Fibroblast of skin of right quadriceps (primary cell): ENCODE measurements at places on chromosomes 11 and 22.
A peak's percentile ranks its signal among the peaks of the same experiment; 100 is the strongest.

- DNase-seq, result no peak
These were observed 119.9 kb downstream of the FEZ1 start for GRCh38 chr11:125376117-125376516.

- no peak for DNase-seq
These were observed 16.5 kb downstream of the SLC22A12 start for GRCh38 chr11:64607381-64607985.

GRCh38 chr11:2968341-2968900 is 23.7 kb downstream of the NAP1L4 start:
- DNase-seq, result no peak

DNA sequence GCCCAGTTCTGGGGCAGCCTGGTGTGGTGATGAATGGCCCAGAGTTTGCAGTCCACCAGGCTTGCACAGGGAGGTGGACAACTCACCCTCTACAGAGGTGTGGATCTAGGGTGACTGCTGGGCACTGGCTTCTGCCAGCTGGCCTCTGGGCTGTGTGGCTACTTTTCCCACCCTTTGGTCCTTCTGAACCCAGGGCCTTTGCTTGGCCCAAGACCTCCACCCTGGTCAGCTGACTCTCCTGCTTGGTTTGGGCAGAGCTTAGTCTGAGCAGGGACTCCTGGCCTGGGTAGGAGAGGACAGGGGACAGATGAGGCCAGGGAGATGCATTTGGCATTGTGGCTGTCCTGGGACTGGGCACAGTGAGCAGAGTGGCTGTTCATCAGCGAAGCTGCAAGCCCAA is 83.0 kb upstream of the SHANK2 start:
- DNase-seq, result no peak

DNA sequence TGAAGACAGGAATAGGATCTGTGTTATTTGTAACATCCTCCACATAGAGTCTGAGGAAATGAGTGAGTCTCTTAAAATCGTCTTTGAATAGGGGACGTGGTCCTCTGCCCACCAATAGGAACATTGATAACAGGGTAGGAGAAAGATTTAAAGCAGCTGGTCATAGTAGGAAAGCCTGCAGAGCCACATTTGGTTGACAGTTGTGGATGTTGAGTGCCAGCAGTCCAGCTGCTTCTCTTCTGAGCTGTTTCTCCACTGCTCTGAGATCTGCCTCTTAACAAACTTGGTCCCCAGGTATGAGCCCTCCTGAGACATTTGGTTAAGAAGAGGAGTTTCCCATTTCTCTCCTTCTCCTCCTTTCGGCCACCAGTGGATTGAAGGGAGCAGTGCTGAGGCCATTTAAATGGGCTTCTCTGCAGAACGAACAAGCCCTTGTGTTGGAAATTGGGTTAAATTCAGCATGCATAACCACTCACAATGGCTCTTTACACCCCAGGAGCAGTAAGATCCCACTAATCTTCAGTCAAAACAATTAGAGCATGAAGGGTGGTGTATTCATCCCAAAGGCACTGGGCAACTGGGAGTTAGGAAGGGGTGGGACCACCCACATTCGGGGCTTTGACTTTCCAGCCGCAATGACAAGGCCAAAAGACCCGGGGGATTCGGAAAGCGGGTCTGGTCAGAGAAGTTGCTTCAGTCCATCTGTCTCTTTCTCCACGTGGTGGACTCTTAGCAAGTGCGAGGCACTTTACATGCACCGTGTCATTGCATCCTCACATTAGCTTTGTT is 32.3 kb downstream of the MIAT start:
- no peak for DNase-seq

DNA sequence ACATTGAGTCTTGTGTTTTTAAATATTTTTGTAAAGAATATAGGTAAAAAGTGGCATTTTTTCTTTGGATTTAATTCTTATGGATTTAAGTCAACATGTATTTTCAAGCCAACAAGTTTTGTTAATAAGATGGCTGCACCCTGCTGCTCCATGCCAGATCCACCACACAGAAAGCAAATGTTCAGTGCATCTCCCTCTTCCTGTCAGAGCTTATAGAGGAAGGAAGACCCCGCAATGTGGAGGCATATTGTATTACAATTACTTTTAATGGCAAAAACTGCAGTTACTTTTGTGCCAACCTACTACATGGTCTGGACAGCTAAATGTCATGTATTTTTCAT is 333 bp upstream of the CD3E start:
- no peak for DNase-seq

DNA sequence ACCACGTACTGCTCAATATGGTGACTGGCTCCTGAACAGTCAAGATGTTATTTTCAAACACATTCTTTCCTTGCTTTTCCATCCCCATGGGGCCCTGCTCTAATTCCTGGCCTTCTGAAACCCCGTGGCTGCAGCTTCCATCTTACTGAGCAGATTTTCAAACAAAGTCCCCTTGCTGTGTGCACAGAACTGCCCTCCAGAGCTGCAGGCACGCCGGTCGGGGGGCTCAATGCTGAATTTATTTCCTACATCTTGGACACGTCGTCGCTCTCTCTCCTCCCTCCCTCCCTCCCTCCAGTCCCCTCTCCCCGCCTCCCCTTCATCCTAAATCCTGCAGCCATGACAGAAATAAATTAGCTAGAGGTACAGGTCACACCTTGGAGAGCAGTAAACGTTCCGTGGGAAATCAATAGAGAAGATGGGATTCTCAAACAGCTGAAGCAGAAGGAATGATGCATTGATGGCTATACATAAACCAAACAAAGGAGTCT is 243.1 kb upstream of the BLID start:
- no peak for DNase-seq

DNA sequence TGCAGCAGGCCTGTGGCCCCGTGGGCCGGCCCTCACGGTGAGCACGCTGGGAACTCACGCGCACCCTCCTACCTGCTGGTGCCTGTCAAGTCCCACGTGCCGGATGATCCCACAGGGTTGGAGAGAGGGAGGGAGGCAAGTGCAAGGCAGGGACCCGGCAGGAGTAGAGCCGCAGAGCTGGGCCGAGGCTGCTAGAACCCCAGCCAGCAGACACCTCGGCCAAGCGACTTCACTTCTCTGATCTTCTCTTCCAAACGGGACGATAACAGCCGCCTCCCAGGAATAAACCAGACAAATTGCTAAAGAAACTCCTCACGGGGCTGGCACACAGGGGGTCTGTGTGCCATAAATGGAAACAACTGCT is 1232.8 kb downstream of the TBC1D22A start:
- no peak for DNase-seq

DNA sequence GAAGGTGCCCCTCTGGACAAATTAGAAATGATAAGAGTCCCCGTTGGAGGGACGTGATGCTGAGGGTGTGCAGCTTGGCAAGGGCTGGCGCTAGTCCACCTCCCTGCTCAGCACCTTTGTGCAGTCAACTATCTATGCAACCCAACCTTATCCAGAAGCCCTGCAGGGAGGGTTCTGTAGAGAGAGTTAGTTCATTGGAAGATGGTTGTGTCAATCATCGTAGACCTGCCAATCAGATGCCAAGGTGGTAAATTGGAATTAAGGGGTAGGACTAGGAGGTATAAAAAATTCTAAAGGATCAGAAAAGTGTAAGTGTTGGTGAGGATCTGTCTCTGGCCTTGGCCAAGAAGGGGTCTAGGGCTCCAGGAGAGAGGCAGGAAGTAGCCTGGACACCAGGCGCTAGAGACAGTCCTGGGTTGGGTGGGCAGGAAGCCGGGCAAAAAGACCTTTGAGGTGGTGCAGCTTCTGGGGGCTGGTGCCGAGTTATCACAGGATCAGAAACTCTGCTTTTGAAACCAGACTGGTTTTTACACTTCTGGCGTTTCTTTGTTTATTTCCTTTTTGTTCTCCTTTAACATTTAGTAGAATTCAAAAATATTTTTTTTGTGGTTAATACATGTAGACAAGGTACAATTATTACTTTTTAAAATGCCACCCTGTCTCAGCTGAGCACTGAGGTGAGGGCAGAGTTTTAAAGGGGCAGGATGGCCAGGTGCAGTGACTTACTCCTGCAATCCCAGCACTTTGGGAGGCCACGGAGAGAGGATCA is 1.6 kb downstream of the C1QTNF6 start:
- peak; percentile 86 for DNase-seq

- no peak for DNase-seq
These were observed 36.0 kb upstream of the YPEL1 start for GRCh38 chr22:21771631-21771976.

DNA sequence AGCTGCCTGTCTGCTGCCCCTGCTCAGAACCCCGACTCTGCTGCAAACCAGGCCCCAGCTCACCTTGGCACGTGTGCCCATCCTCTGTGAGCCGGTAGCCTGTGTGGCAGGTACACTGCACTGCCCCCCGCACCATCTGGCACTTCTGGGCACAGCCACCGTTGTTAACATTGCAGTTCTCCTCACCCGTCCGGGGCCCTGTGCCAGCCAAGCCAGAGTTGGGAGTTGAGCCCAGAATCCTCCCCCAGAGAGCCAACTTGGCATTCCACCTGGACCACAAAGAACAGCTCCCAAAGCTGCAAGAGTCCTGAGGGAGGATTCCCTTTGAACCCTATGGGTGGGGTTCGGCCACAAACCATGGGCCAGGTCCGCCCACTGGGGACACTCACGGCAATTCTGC is 22.5 kb downstream of the LRP4 start:
- no peak for DNase-seq

GRCh38 chr11:114262681-114263512 is 33.3 kb upstream of the NNMT start:
- DNase-seq, result peak; percentile 61

GRCh38 chr11:67657300-67657699 is 6.8 kb upstream of the ACY3 start:
- no peak for DNase-seq

GRCh38 chr11:133659538-133660201 is 127.4 kb upstream of the OPCML start:
- DNase-seq, result peak; percentile 3

DNA sequence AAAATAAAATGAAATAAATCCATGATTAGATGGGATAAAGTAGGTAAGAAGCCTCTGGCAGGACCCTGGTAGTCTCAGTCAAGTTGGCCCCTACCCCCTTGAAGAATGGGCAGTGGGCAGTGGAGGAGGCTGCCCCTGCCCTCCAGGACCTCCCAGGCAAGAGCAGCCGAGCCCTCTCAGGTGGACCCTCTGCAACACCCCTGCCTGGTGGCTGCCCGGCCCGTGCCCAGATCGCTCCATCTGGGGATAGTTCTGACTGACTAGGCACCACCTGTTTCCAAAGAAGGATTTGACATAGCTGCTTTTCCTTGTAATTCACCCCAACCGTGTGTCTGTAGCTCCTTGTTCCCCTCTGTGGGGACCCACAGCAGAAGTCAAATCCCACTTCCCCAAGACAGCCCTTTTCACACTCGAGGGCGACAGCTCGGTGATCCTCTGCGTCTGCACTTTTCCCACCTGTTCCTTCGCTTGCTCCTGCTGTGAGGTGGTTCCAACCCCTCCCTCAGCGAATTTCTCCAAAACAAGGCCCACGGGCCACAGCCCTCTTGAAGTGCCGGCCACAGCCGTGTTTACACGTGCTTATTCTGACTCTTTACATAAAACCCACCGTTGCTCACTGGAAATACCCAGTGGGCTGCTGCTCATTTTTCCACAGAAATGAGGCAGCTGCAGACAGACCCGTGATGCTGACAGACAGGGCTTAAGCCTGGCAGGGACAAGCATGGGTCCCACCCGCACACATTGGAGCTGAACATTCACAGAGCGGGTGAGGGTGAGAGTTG is 5.5 kb upstream of the TMPRSS13 start:
- DNase-seq, result no peak

DNA sequence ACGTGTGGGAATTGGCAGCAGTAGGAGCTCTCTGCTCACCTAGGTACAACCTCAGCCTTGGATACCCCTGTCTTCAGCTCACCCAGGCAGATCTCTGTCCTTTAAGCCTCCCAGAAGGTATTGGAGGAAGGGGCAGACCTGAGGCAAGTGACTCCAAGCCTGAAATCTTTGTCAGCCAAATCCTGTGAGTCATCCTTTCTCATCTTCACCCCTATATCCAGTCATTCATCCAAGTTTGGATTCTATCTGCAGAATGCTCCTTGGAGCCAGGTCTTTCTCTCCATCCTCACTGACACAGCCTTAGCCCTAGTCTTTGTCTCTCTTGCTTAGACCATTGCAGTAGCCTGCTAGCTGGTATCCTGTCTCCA is 10.4 kb upstream of the THY1 start:
- peak; percentile 81 for DNase-seq

DNA sequence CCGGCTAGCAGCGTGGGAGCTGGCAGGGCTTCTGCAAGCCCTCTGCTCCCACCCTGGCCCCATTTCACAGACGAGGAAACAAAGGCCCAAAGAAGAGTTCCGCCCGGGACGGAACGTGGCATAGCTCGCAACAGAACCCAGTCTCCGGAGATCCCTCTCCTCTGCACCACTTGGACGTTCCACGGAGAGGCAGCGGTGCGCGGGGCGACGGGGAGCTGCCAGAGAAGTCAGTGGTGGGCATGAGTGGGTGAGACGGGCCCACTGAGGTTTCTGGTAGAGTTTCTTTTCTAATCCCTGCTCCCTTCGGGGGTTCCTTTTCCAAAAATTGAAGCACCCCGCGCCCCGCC is 554 bp upstream of the NECTIN1 start:
- no peak for DNase-seq

DNA sequence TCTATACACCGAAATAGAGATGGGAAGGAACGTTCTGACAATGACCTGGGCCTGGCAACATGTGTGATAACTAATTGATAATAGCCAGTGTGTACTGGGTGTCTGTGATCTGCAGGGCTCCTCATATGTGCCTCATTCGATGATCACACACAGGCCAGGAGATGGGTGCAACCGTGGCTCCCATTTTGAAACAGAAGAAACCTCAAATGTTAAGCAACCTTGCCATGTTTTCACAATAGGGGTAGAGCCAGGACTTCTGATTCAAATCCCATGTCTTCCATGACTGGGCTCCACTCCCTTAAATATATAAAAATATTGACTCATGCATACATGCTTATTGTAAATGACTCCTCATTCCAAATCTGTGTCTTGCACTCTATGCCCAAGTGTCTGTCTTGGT is 11.1 kb downstream of the APOL3 start:
- peak; percentile 5 for DNase-seq

- peak; percentile 61 for DNase-seq
These were observed 57.9 kb downstream of the NECTIN1 start for GRCh38 chr11:119671051-119671450.

DNA sequence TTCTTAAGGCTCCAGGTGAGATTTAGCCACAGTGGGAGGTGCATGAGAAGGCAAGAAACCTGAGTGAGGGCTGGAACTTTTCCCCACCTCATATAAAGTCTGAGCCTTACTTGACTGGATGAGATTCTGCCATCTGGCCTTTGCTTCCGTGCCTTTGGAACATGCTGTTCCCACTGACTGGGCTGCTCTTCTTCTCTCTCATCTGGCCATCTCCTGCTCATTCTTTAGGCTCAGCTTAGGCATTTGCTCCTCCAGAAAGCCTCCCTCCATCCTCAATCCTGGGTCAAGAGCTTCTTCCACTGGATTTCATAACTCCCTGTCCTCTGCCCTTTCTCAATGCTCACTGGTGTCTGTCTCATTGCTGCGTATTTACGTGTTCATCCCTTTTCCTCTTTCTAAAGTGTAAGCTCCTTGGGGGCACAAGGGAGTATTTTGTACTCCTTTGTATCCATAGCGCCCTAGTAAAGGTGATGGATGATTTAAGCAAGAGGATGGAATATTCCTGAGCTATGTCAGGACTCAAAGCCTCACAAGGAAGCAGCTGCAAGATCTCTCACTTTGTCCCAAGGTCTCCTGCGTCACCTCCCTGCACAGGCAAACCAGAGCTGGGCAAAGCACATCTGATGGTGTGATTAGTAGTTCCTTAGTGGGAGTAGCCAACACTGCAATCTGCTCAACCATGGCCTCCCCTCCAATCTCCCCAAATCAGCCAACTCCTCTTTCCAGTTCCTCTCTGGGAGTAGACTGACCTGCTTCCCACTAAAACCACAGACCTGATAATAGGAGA is 15.3 kb downstream of the HSPA8 start:
- DNase-seq, result no peak

GRCh38 chr22:25645964-25646363 is 81.5 kb downstream of the GRK3 start:
- no peak for DNase-seq
